ENCODE measurements at places on chromosomes 16 and 17. TPM values are rescaled to one million over a fixed set of nuclear protein-coding genes. Genes with fewer than 3 reads are reported as not detected.

- DNase-seq: no peak
Measured at GRCh38 chr17:42065201-42065600, 14.8 kb upstream of the C17orf113 start.

DNA sequence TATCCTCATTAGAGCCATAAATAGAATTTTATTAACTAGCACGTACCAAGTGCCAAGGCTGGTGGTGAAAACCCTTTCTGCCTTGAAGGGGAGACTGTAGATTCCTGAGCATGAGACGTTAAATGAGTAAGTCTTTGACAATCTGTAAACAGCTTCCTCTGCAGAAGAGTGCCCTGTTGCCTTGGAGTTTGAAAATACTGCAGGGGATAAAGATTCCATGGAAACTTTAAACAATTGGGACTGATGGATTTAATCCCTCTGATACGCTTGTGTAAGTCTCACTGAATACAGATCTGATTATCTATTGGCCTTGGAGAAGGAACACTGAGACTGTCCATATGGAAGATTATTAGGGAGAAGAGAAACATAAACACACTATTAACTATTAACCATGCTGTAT is 1053.4 kb upstream of the RBFOX1 start:
- DNase-seq: no peak

Gene ABI3
- total RNA-seq: 18.7 TPM

GRCh38 chr16:74846714-74847113 is 72.1 kb upstream of the FA2H start:
- no peak for DNase-seq

DNA sequence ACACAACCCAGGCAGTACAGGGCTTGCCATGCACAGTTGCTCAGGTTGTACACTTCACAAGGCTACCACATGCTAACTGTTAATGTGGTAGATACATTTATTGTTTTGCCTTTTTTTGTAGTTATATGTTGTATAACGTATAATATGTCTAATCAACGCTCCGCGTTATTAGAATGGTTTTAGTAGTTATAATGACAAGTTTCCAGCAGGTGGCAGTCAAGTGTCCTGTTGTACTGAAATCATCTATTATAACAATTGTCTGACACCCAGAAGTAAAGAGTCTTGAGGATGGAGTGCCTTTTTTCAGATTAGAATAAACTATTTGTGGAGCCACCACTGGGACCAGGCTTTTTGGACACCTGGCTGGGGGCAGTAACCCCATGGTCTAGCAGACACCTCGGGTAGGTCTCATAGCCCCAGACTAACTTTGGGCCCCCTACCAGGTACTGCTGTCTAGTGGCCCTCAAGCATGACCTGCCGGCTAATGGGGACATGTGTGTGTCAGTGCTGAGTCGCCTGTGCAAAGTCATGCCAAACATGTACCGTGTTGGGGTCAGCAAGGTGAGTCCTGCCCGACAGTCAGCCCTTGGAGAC is 32.8 kb downstream of the MYO15A start:
- peak; percentile 64 for DNase-seq

DNA sequence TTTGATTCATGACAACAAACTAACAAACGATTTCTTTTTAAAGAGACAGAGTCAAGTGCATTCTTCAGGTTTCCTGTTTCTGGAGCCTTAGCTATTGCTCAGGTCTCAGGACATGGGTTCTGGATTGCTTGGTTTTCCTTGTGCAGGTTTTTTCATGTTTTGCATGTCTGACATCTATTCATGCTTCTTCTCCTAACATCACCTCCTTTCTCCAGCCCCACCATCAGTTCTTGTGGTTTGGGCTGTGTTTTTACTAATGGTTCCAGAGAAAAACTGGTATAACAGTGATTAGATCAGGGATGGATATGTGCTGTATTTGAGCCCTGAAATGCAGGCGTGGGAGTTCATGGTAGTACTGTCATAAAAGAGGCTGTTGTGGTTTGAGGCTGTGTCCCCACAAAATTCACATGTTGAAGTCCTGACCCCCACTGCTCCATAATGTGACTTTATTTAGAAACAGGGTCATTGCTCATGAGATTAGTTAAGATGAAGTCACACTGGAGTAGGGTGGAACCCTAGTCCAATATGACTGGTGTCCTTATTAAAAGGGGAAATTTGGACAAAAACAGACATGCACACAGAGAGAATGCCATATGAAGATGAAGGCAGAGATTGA is 67.9 kb downstream of the IRX6 start:
- no peak for DNase-seq

- no peak for DNase-seq
Measured at GRCh38 chr17:30520436-30520835, 43.2 kb downstream of the GOSR1 start.

GRCh38 chr16:48608452-48608851 is 1.5 kb downstream of the N4BP1 start:
- DNase-seq: no peak

DNA sequence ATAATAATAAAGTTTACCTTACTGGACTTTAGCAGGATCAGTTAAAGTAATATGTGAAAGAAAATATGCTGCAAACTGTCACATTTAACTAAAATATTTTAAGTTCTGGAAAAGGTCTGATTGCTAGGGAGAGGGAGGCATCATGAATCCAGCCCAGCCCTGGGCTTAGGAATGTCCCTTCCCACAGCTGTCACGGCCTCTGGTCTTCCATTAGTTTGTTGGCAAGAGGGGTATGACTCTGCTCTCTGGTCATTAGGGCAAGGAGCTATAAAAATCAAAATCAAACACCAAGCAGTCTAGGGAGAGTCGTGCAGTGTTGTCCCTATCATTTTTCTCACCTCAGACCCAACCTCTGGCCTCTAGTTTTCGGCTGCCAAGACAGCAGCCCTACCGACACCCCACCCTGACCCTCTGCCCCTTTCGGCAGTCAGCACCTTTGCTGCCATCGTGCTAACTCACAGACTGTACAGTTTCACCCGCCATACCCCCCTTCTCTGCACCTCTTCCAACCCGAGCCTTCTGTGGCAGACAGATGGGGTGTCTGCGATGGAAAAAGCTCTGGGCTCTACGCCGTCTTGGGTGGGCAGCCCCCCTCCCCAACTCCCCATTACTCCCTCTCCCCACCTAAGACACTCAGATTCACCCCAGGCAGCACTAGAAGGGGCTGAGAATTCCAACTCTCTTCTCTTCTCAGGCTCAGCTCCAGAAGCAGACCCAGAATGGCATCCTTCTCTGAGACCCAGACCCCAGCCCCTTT is 41.4 kb downstream of the NEUROD2 start:
- DNase-seq: no peak

All from activated naive CD4-positive, alpha-beta T cell treated with anti-CD3 and anti-CD28 coated beads for 36 hours (primary cell).